ENCODE measurements at places on chromosomes 12 and 14.

- no peak for DNase-seq
Observed at GRCh38 chr12:64072916-64073575, 149.1 kb downstream of the KICS2 start.

DNA sequence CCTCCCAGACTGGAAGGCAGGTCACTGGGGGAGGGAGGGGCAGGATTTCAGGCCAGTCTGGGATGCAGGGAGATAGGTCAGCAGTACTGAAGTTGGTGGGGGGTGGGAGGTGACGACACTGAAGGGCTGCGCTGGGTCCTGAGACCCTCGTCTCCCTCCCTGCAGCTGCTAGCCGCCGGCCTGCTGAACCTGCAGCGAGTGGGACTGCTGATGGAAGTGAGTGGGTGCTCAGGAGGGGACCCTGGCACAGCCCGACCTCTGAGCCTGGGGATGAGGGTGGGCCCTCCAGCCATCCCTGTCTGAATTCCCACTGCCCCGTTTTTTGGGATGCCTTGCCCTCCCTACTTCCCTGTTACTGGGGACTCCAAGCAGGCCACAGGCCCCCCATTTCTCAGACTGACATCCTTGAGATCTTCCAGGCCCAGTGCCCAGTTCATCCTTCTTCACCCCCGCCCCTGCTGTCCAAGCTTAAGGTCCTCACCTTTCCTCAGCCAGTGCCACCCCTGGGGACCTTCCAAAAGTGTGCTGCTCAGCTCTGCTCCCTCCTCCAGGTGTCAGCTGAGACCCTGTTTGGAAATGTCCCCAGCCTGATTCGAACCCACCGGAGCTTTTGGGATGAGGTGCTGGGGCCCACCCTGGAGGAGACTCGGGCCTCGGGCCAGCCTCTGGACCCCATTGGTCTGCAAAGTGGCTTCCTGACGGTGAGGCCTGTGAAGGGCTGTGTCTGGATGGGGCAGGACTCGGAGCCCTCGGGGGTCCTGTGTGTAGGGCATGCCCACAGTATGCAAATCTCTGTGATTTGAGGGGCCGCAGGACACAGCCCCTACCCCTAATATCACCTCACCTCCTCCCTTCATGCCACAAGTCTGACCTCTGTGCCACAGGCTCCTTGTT is 5.5 kb downstream of the PLEKHG6 start:
- no peak for DNase-seq

DNA sequence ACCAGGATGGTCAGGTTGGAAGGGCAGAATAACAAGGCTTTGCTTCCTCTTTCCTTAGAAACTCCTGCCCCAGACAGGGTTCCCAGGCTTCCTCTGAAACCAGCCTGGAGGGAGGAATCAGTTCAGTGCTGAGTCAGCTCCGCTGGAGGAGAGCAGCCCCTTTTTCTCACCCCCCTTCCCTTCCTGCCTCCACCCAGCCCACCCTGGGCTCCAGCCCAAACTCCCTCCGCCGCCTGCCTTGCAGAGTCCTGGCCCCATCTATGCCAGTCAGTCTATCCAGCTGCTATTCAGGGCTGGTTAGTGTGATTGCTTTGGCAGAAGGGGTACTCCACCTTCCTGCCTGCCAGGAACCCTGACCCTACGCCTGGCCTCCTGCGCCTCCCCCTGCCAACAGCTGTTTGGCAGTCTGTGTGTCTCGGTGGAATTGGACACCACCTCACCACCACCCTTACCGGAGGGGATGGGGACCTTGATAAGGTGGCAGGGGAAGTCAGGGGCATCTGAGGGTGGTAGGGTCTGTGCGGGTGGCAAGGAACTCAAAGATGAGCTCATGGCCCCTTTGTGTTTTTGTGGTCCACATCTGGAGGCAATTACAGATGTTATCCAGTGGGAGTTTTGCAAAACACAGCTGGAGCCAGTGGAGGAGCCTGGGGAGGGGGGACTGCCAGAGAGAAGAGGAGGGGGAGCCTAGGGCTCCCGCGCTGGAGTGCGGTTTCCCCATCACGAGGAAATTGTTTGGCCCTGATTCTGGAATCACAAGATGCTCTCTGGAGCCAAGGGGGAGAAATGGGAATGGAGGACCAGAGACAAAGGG is 12.2 kb downstream of the MMP14 start:
- DNase-seq: no peak

DNA sequence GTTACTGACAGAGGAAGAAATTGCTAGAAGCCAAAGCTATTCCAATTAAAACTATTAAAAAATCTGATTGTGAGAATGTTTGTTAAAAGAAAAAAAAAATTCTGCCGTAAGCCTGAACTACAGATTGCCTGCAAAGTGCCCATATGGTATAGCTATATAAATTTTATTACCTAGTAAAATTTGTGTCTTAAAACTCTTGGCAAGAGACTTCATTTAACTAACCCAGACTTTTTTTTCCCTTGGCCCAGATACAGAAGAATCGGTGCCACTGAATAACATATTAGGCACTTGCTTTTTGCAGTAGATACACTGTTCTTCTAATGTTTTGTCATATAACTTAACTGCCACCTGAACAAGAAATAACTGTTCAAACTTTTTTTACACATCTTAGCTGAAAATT is 125.5 kb downstream of the RPS29 start:
- no peak for DNase-seq

- no peak for DNase-seq
Observed at GRCh38 chr12:109534456-109534855, 38.8 kb downstream of the MMAB start.

DNA sequence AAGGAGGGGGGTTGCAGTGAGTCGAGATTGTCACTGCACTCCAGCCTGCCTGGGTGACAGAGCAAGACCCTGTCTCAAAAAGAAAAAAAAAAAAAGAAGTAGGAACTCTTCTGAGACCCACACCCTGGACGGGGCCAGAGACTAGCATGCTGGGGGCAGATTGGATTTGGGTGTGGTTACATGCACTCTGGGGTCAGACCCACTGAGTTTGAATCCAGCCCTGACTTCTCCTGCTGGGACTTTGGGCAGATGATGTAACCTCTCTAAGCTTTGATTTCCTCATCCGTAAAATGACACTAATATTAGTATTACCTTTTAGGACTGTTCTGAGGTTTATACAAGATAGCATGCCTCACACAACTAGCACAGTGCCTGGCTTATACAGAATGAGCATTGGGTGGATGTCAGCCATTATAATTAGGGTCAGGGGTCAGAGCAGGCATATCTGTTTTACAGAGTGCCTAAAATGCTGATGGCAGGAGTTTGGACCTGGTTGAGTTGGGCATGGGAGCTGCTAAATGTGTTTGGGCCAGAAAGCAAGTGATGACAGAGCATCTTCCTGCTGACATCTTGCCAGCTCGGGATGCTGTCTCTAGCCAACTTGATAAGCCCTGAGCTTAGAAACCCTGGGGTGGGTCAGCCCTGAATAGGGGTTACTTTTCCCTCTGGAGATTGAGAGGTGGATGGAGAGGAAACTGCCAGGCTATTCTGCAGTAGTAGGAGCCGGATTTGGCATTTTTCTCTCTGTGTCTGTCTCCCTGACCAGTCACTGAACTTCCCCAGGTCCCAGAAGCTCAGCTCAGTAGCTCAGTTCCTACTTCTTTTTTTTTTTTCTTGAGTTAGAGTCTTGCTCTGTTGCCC is 15.5 kb downstream of the TPCN1 start:
- DNase-seq: no peak

- DNase-seq: no peak
Observed at GRCh38 chr14:105087308-105087962, 22.2 kb upstream of the GPR132 start.

DNA sequence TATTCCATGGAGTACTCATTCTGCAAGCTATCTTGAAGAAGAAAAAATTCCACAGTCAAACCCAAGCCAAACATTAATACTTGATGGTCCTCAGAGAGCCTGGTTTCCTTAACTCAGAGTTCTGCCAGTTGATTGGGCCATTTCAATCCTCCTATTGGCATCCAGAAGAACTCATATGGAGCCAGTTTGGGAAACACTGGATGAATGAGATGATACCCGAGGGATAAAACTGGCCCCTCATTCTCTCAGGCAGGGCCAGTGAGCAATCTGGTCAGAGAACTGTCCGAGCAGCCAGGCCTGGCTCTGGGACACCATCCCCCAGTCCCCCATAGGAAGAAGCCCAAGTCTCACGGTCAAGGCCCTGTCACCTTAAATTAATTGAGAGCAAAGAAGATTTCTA is 48.8 kb downstream of the NUAK1 start:
- no peak for DNase-seq

GRCh38 chr12:16884056-16884455 is 278.1 kb upstream of the LMO3 start:
- no peak for DNase-seq

DNA sequence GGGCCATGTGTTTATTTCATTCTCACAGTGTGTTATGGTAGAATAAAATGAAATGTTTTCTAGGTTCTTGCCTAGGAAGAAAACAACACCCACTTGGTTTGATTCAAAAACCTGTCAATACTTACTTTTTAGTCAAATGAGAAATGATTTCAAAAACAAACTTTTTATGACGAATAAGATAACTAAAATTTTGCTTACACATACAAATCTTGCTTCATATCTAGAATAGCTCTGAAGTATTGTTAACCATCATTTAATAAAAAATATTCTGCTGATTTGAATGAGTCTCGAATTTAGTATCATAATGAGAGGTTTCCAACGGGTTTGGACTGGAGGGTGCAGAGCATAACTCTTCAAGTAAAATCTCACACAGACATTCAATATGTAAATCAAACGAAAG is 23.2 kb downstream of the SLCO1C1 start:
- no peak for DNase-seq

- DNase-seq: no peak
Observed at GRCh38 chr12:4193821-4194220, 79.7 kb upstream of the CCND2 start.

- no peak for DNase-seq
Observed at GRCh38 chr12:38543151-38543550, 226.6 kb downstream of the ALG10B start.

DNA sequence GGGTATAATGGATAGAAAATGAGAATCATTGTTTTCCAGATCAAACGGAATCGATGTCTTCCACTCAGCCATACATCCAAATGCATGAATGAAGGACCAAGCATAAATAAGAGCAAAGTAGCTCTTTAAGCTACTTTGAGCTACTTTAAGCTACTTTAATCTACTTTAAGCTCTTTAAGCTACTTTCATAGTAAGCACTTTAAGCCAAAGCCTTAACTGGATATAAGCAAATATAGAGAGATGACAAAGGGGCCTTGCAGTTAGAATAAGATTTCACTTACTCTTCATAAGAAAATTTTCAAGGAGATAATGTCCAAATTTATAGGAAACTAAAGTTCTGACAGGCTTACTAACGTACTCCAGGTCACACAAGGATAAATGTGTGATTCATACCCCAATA is 355.6 kb upstream of the KITLG start:
- DNase-seq: no peak

GRCh38 chr14:24813089-24813815 is 179.3 kb upstream of the GZMB start:
- no peak for DNase-seq

DNA sequence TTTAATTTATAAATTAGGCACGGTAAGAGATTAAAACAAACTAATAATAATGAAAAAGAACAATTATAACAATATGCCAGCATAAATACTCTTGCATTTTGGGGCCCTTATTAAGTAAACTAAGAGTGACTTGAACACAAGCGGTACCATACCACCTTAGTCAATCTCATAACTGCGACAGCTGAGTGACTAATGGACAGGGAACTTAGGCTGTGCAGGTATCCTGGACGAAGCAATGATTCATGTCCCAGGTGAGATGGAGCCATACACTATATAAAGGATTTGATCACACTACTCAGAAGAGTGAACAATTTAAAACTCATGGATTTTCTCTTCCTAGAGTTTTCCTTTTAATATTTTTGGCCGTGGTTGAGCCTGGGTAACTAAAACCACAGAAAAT is 4.3 kb downstream of the KLRC4 start:
- no peak for DNase-seq

DNA sequence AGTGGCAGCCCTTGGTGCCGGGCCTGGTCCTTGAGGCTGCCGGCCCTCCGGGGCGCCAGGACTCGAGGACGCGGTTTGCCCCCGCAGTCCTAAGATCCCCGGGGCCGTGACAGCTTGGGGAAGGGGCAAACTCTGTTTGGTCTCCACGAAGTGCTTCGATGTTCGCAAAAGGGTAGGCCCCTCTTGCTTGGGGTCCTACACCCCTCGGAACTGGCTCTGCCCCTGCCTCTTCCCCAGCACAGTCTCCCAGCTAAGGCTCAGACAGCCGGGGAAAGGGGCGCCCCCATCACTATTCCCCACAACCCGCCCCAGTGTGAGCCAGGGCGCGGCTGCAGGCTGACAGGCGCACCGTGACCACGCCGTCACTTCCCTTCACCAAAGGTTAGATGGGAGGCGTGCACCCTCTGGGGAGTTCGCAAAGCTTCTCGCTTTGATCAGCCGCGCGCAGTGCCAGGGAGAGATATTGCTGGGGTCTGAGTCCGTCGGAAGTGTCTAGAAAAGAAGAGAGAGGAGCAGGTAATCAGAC is 7.2 kb upstream of the OTX2 start:
- DNase-seq: no peak

DNA sequence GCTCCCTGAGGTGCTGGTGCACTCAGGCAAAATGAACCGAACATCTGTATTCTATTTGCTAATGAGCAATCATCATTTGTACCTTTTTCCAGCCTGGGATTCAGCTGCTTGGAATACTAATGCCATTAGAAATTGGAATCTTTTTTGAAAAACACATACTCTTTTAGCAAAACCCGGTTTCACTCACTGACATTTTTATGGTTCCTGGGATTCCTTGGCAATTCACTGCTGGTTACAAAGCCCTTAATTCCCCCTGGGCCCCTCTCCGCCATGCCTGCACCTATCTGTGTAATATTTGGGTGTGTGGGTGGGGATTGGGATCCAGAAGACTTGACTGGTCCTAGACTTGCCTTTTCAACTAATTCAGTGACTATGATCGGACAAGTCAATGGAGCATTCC is 199.1 kb downstream of the FOXN3 start:
- no peak for DNase-seq

- no peak for DNase-seq
Observed at GRCh38 chr12:42648061-42648460, 58.5 kb upstream of the PRICKLE1 start.

DNA sequence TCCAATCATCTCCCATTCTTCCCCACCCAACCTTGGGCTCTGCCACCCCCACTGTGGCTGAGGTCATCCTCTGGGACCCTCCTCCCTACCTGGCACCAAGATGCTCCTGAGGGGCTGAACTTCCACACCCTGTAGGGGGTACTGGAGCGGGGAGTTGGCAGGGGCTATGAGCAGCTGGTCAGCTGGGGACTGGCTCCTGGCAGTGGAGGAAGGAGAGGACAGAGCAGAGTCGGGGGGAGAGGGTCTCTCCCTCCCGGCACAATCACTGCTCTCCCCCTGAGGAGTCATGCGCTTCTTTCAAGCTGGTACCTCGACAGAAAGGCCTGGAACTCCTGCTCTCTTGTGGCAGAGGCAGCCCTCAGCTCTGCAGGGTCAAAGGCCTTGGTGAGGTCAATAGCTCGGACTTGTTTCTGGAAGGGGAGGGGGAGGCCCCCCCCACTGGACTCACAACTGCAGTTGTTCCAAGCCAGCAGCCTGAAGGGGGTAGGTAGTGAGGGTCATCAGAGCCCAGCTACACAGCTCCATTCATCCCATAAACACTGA is 2.0 kb downstream of the B4GALNT1 start:
- no peak for DNase-seq

GRCh38 chr12:3751151-3752095 is 1.5 kb downstream of the CRACR2A start:
- no peak for DNase-seq
